ENCODE measurements at places on chromosomes 7 and 10.

- DNase-seq: no peak
Measured at GRCh38 chr10:95963202-95963990, 55.6 kb downstream of the CC2D2B start.

GRCh38 chr7:91852263-91852741 is 28.2 kb downstream of the MTERF1 start:
- DNase-seq: no peak

GRCh38 chr10:62652114-62652513 is 152.4 kb upstream of the ADO start:
- peak; percentile 62 for DNase-seq

- DNase-seq: peak; percentile 48
Measured at GRCh38 chr7:92448205-92448747, 994 bp downstream of the GATAD1 start.

- no peak for DNase-seq
Measured at GRCh38 chr10:72219235-72219814, 3.2 kb upstream of the ASCC1 start.

GRCh38 chr7:117024811-117025210 is 71.5 kb downstream of the ST7 start:
- DNase-seq: no peak

DNA sequence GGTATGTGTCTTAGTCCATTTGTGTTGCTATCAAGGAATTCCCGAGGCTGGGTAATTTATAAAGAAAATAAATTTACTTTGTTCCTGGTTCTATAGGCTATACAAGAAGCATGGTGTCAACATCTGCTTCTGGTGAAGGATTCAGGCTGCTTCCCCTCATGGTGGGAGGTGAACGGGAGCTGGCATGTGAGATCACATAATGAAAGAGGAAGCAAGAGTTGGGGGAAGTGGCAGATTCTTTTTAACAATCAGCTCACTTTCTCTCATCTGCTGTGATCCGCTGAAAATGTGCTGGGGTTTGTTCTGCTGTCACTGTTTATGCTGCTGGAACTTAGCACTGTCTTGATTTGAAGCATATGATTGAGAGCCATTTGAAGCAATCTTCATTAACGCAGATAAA is 730.0 kb upstream of the SORCS1 start:
- DNase-seq: no peak

- no peak for DNase-seq
Measured at GRCh38 chr7:46192271-46192670, 271.2 kb upstream of the IGFBP3 start.

GRCh38 chr7:73699370-73700068 is 16.1 kb downstream of the BUD23 start:
- no peak for DNase-seq

DNA sequence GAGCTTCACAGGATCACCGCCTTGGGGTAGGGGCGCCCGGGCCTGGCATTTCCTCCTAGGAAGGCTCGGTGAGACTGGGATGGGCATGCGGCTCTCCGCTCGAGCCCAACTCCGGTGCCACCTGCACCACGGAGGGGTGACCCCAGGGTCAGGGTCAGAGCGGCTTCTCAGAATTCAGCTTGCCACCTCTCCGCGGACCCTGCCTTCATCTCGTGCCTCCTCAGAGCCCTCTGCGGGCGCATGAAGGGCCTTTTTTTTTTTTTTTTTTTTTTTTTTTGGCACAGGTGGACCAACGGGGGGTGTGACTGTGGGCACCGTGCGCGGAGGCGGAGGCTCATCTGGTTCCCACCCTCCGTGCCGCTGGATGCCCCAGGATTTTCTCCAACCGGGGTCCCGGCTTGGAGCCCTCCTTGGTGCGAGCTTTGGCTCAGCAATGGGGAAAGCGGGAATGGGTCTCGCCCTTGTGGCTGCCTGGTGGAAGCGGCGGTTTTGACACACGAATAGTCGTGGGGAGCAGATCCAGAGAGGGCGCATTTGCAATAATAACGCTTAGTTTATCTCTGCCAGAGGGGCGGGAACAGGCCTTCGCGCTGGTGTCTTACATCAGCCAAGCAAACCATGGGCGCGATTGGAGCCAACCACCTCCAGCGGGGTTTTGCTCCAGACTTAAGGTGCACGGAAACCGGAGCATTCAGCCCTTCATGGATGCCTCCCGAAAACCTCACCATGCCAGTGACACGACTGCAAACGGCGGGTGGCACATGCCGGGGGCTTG is 5.0 kb upstream of the TNRC18 start:
- peak; percentile 73 for DNase-seq

All from GM03348 (cell line).